Chondrocyte (in vitro differentiated cells): ENCODE measurements at places on chromosomes 5 and 9.
A peak's percentile ranks its signal among the peaks of the same experiment; 100 is the strongest.

DNA sequence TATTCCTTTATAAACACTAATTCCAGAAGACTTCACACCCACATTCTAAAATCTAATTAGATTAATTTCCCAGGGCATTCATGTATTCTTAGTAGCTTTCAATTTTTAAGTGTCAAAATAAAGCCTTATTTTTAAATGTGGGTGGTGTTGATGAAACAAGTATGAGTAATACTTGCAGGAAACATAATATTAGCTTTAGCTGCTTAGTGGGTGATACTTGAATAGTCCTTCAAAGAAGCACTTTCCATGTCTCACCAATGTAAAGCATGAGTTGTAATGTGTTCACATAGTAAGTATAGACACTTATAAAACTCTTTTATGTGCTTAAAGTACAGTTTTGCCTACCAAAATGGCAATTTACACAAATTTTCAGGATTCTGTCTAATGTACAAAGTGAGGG, 6.9 kb downstream of the FNBP1 start:
- DNase-seq = no peak

DNA sequence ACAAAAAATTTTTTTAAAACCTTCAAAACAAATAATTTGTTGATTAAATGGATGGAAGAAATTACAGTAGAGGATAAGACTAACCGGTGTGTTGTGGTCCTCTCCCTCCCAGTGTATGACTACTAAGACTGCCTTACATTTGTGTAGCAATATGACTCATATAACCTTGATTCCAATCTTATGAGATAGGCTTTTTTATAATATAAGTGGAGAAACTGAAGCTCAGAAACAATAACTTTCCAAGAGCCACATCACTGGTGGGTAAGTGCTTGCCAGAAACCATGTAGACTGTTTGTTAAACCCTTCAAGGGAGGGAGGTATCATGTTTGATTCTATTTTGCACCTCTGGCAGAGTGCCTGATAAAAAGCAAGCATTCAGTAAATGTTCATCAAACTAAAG, 47.5 kb downstream of the NLN start:
- no peak for DNase-seq

GRCh38 chr5:90518661-90519060, 10.7 kb downstream of the LYSMD3 start:
- no peak for DNase-seq

- no peak for DNase-seq
Measured at GRCh38 chr5:98106116-98107031, 667.1 kb upstream of the RGMB start.

GRCh38 chr5:177509381-177509951, at the start of gene DOK3:
Gene DOK3, minus strand, starts transcription at chr5:177509826. Its CDS starts 286 bp downstream, at chr5:177509540.
- DNase-seq = peak; percentile 84

DNA sequence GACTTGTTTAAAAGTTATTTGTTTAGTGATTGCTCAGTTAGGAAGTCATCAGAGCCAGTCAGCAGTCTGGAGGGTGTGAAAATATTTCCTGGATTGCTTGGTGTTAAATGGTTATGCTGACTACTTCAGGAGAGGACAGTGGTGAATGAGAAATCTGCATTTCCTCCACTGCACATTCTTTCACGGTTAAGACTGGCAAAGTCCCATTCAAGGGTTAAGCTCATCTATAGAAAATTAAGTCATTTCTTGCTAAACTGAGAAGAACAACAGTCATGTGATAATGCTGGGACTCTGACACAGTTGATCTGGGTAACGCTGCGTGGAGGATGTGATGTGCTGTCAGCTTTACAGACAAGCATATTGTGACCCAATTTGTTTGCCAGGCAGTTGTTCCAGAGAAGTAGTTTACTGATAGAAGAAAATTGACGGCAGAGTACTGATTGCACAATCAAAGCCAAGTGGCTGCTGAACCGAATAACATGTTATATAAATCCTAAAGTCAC, 80.4 kb downstream of the GRAMD2B start:
- DNase-seq = no peak

DNA sequence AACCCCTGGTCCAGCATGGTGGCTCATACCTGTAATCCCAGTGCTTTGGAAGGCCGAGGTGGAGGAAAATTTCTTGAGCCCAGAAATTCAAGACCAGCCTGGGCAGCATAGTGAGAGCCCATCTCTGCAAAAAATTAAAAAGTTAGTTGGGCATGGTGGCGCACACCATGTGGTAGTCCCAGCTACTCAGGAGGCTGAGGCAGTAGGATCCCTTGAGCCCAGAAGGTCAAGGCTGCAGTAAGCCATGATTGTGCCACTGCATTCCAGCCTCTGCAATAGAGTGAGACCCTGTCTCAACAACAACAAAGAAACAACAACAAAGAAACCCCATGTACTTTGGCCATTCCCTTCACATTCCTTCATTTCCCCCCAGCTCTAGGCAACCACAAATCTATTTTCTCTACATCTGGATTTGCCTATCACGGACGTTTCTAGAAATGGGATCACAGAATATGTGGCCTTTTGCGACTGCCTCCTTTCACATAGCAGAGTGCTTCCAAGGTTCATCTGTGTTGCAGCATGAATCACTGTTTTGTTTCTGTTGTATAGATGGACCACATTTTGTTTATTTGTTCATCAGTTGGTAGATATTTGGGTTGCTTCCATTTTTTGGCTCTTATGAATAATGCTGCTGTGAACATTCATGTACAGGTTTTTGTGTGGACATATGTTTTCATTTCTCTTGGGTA, 17.9 kb downstream of the MIGA2 start:
- no peak for DNase-seq

DNA sequence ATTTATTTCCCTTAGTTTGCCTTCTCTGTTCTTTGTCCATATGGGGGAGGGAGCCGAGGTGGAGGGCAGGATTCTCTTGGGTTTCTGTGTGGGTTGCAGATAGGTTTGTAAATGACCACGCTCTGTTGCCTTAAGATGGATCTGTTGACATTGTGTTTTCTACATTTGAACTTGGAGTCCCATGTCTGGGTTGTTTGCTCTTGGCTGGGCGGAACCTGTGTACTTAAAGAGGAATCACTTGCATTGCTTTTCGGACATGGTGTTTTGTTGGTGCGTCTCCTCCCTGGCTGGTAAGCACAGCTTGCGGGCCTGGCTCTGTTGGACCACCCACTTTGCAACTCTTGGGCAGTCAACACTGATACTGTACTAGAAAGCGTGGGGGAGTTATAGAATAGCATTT, 45.9 kb downstream of the EHMT1 start:
- DNase-seq = no peak

DNA sequence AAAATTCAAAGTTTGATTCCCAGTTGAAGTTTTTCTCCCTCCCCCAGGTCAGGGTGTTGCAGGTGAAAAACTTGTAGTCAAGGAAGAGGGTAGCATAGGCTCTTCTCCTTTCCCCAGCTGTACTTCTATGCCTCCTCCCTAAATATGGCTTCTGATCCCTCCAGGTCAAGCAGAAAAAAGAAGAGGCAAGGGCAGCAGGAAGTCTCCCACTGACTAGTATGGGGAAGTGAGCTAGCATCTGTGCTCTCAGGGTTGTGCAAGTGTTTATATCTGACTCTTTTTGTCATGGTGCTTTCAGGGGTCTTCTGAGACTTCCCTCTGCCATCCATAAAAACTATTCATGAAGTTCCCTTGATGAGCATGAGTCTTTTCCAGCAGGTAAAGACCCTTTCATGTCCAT, 76.0 kb downstream of the ATPSCKMT start:
- DNase-seq = no peak

- no peak for DNase-seq
Measured at GRCh38 chr5:174098694-174099093, 53.2 kb downstream of the NSG2 start.

DNA sequence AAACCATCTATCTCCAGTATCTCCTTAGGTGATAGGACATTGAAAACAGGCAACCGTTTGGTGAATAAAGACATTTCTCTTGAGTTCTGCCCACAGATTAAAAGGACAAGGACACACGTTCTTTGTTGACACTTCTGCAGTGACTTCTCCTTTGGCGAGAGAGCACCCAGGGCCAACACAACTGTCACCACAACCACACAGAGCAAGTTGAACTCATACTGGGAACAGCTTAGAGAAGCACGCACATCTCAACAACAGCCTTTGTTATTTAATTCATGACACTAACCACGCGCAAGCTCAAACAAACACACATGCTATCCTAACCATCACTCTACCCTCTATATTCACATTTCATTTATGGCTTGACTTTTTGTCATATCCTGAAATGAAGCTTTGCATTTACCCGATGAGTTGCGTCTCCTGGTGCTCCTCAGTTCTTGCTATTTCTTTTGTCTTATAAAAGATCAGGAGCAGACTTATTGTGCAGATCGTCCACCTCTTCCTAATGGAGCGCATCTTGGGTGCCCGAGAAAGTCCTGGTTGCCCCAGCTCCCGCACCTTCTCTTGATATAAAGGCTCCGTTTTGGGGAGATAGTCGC, 543 bp downstream of the ST8SIA4 start:
- no peak for DNase-seq

GRCh38 chr9:17491780-17492179, 87.1 kb upstream of the SH3GL2 start:
- no peak for DNase-seq

DNA sequence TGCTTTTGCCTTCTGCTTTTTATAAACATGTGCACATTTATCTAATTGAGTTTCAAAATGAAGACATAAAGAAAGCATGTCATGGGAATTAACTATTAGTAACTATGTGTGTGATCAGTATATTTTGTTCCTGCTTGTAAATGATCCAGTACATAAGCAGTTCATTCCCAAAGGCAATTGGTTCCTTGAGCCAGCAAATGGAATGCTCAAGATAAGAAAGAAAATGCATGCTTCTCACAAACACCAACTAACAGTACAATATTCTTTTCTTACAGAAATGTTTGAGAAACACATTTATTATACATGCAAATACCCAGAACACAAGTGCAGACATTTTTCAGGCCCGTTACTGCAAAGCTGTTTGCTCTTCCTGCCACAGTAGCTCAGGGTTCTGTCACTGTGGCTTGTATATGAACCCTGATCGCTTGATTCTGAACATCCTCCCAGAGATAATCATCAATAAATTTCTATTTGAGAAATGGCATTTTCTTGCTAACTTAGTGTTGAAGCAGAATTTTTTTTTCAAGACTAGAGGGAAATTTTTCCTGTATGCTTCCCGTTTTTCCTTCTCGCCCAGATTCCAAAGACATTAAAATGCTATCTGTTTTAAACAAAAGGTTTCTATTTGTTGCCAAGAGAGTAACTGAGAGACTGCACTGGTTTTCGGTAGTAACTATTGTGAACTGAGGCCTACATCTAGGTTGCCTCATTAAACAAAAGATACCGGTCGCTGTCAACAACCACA, 1.9 kb downstream of the GNAQ start:
- DNase-seq = no peak

DNA sequence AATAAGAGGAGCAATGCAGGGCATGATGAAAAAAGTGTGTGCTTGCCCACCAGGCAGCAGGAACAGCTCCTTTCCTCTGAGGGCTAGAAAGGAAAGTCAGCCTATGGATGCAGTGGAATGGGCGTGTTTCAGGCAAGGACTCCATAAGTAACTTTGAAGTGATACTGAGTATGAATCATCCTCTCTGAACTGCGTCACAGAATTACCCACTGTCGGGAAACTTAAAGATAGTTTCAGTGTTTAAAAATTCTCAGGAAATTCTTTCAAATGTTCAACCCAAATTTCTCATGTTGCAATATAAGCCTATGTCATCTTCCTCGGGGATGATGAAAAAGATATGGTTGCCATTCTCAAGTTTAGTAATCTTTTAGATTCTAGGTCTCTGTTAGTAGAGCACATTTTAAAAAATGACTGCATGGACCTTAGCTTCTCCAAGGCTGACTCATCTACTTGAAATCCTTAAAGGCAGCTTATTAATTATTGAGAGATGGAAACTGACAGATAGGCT, 27.7 kb downstream of the PTCD2 start:
- no peak for DNase-seq

DNA sequence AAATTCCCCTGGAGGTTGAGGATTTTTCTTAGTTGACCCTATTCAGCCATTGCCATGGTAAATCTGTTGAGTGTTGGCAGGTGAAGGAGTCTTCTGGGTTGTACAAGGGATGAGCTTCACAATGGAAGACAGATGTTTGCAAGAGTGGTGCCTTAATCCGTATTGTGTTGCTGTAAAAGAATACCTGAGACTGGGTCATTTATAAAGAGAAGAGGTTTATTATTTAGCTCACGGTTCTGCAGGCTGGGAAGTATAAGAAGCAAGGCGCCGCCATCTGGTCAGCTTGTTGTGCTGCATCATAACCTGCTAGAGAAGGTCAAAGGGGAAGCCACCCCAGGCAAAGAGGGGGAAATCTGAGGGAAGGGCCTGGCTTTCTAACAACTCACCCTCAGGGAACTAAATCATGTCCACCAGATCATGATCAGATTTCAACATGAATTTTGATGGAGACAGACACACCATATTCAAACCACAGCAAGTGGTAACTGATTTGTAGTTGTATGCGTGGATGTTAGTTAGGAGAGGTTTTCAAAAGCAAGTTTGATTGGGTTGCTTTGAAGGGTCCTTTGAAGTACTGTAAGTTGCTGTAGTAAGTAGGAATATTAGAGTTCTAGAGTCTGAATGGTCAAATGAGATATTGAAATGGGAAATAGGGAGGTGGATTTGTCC, 2.5 kb downstream of the TNPO1 start:
- DNase-seq = no peak

DNA sequence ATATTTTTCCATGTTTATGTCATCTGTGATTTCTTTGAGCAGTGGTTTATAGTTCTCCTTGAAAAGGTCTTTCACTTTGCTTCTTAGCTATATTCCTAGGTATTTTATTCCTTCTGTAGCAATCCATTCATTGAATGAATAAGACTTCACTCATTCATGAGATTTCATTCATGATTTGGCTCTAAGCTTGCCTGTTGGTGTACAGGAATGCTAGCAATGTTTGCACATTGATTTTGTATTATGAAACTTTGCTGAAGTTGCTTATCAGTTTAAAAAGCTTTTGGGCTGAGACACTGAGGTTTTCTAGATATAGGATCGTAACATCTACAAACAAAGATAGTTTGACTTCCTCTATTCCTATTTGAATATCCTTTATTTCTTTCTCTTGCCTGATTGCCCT, 15.9 kb downstream of the RLN2 start:
- no peak for DNase-seq

DNA sequence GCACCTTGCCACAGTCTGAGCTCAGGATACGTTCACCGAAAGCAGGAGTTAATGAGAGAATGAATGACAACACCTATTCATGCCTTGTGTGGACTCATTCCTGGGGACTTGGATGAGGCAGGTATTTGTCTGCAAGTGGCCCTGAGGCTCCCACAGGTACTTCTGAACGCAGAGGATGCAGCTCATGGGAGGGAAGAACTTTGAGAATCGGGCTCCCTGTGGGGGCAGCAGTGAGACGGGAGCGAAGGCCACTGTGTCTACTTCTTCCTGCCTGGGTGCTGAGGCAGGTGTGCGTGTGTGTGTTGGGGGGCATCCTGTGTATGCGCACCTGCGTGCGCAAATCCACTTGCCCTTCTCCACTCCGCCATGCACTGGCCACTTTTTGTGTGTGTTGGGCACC, 42.2 kb downstream of the PTPN3 start:
- no peak for DNase-seq
